ENCODE measurements at places on chromosomes 1 and 21. TPM values are rescaled to one million over a fixed set of nuclear protein-coding genes. Genes with fewer than 3 reads are reported as not detected.

Gene KRTAP24-1
- not detected for total RNA-seq

Gene HSPA6
- 1.7 TPM for total RNA-seq

GRCh38 chr1:205921570-205921909 is 21.7 kb downstream of the SLC26A9 start:
- no peak for ATAC-seq

Gene TDRD5
- total RNA-seq, result 0.05 TPM

DNA sequence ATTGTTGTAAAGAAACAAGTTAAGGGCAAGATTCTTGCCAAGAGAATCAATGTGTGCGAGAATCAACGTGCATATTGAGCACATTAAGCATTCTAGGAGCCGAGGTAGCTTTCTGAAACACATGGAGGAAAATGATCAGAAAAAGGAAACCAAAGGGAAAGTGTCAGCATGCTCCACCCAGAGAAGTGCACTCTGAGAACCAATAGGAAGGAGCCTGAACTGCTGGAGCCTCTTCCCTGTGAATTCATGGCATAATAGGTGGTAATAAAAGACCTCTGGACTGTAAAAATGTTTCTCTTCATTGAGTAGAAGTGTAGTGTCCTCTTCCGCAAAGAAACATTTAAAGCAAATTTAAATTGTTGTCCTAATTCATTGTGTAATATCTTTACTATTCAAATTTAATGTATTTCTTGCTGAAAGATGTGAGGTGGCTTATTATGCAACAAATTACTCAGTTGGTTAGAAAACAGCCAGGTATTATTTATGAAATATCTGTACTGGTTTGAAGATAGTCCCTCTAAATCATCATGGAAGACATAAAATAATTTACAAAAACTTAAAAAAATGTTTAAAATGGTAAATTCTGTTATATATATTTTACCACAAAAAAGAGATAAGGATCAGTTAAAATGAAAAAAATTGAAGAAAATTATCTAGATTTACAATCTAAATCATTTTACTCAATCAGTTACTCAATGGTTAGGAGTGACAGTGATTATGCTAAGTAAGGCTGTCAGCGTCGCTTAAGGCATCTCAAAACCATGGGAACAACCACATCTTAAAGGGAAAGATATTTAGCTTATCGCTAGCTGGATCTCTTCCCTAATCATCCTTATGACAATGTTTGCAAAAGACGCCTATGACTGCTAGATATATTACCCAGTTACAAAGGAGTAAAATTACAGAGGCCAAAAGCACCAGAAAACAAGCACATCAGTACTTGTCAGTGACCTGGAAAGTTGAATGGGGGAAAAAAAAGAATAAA is 31.3 kb downstream of the NVL start:
- ATAC-seq, result no peak

Gene AMY1A
- not detected for total RNA-seq

GRCh38 chr1:62175568-62176179 is 19.0 kb upstream of the L1TD1 start:
- ATAC-seq, result peak; percentile 46

Gene KCND3
- total RNA-seq, result 3.1 TPM

GRCh38 chr1:67558449-67559193 is 126.4 kb upstream of the GADD45A start:
- no peak for ATAC-seq

DNA sequence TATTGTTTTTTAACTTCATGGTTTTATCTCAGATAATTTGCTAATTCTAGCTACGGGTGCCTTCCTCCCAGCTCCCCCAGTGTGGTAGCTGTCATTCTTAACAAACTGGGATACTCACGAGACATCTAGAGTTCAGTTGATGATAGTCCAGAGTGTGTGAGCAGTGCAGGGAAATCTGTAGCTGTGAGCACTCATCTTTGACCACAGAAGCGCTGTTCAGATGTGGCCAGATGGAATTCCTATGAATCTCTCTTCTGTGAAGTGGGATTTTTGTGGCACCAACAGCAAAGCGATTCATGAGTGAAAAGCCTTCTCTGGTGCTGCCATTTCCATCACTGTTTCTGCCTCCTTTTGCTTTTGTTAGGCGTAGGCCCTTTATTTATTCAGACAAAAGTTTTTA is 125.1 kb downstream of the NFIA start:
- ATAC-seq, result no peak

Gene LZIC
- 88.2 TPM for total RNA-seq

Gene C1orf226
- total RNA-seq, result 5.8 TPM

DNA sequence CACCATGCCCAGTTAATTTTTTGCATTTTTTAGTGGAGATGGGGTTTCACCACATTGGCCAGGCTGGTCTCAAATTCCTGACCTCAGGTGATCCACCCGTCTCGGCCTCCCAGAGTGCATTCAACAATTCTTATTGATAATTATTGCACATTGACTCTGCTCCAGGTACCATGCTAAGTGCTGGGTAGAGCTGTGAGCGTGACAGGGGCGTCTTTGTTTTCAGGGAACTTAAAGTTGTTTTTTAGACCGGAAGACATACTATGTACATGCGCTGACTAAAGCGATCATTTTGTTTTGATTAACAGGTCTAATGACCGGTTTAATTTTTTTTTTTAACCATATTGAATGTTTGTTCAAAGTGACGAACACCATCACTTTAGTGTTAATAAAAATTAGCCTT is 4.0 kb downstream of the CD247 start:
- ATAC-seq, result no peak

DNA sequence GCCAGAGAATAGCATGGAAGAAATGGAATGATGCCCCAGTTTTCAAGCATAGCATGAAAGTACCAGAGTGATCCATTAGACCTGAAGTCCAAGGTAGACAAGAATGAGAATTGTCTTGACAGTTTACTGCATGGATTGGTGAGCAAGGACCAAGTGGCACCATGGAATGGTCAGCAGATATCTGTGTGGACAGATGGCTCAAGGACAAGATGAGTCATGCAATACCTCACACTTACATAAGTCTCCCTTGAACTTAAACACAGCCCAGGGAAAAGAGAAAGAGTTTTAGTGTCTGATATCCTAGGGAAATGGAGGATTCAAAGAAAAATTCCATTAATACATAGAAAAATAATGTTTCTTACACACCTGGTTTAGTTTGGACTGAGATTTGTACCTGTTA is 195.2 kb downstream of the MRPL39 start:
- no peak for ATAC-seq

DNA sequence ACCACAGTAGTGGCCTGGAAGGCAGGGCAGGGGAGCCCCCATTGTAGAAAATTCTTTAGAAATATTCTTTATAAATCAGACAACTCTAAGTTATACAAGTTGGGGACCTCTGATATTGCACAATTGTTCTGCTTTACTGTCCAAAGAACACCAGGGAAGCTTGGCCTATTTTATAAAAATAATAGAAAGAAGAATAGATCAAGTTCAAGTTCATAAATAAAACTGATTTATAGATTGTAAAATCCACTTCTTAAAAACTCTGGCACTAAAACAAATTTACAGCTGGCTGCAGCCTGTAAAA is 55.0 kb upstream of the GALNT2 start:
- ATAC-seq, result no peak
